ENCODE measurements at places on chromosomes 16 and 17.

- DNase-seq: no peak
These were observed 103.3 kb upstream of the ZFHX3 start for GRCh38 chr16:73151225-73151624.

GRCh38 chr17:1779571-1780131 is 17.8 kb downstream of the SERPINF1 start:
- no peak for DNase-seq

GRCh38 chr17:72952641-72953315 is 139.7 kb downstream of the SLC39A11 start:
- no peak for DNase-seq

GRCh38 chr16:79562166-79562823 is 38.2 kb downstream of the MAF start:
- no peak for DNase-seq

DNA sequence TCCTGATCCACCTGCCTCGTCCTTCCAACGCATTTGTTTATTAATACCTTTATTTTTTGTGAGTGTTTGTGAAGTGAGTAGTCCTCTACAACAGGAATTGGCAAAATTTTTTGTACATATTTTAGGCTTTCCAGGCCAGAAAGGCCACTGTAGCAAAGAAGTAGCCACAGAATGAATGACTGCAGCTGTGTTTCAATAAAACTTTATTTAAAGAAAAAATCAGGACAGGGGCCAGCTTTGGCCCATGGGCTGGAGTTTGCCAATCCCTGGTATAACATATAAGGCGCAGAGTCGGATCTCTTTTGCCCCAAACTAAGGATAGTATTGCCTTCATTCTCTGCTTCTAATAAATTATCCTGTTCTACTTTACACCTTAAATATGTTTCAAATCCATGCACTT is 198.0 kb upstream of the COX10 start:
- no peak for DNase-seq

DNA sequence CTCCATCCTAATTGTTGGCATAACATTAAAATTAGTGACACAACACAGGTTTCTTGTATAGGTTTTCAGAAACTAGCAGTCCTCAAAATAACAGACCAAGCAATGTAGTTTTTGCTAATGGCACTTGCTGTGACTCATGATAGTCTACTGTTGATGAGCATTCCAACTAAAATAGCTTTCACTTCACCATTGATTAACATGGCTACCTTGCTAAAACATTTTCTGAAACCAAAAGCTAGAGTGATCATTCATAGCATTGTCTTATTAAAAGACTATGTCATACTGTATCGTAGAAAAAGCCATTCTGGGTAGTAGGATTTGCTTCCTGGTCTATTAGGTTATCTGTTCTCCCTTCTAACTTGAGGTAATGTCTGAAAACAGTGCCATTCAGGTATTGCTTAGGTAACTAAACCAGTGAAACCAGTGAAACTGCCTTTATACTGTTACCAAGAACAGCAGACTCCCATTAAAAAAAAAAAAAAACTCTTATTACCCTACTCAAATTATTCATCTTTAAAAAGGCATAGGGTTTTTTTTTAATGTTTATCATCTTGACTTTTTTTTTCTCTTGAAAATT is 2.5 kb upstream of the CLTC start:
- no peak for DNase-seq

DNA sequence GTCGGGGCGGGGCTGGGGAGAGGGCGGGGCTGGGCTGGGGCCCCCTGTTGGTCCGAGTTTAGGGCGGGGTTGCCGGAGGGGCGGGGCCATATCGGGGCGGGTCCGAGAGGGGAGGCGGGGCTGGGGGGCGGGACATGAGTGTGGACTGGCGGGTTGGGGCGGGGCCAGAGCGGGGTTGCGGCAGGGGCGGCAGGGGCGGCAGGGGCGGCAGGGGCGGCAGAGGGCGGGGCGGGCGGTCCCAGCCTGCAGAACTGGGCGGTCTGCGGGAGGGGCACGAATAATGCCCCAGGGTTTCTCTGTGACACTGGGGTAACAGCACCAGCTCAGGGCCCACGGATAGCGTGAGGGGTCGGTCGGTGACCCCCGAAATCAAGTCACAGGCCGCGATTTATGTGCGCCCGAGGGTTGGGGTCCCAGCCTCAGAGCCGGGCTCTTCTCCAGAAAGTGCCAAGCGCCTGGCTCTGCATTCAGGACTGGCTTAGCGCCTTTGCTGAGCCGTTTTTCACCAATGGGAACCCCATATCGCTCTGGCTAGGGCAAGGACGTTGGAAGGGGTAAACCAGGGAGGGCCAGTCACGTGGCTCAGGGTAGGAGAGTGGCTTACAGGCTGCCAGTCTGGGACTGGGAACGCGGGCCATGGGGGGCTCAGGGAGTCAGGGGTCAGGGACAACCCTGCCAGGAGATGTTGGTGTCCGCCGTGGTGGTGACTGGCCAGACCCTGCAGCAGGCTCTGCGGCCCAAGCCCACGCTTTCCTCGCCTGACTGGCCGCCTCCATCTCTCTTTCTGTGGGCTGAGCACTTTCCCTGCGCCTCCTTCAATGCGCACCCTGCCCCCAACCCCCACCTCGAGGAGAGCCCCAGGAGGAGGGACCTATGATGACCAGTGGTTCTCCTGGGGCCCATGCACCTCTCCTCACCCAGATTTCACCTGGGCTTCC is 1.2 kb upstream of the METTL26 start:
- DNase-seq: peak; percentile 85

GRCh38 chr17:71427801-71428200 is 693.0 kb upstream of the SOX9 start:
- DNase-seq: no peak

DNA sequence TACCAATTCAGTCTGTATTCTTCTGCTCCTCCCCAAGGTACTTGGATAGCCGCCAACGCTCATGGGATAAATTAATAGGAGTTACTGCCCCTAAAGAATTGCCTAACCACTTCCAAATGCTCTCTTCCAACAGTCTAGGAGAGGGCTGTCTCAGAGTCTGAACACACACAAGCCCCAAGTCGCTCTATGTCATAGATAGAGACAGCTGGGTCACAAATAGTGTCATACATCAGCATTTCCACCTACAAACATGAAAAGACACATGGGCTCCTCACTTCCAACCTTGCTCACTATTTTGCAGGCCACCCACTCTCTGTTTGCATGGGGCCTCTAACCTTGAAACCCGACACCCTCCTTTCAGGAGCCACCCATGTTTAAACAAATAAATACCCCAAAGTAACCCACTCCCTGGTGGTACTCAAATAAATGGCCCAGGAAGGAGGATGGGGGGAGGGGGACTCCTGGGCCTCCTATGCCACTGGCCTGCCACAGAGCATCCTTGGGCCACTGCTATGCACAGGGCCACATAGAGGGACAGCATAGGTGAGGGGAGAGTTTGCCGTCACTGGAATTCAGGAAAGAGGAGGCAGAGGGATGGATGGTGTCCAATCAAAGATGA is 265.9 kb downstream of the SOX9 start:
- no peak for DNase-seq

GRCh38 chr17:9173386-9173983 is 152.2 kb downstream of the NTN1 start:
- DNase-seq: no peak

- no peak for DNase-seq
These were observed 6.7 kb downstream of the NUPR1 start for GRCh38 chr16:28531777-28532744.

DNA sequence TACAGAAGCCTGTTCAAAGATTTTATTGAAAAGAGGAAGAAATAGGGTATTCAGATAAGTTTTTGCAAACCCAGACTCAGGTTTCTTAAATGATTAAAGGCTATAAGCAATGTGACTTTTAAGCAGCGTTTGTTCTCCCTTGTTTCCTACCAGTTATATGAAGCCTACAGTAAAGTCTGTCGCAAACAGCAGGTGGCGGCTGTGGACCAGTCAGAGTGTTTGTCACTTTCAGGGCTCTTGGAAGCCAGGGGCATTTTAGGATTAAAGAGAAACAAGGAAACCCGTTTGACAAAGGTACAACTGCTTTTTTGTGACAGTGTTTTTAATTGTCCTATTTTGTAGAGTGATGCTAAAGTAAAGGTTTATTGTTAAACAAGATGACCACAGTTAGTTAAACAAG is 7.7 kb upstream of the RARA start:
- DNase-seq: no peak

All from activated CD8-positive, alpha-beta memory T cell treated with anti-CD3 and anti-CD28 coated beads for 48 hours (primary cell).